ENCODE measurements at places on chromosomes 2 and 18. TPM values are rescaled to one million over a fixed set of nuclear protein-coding genes. Genes with fewer than 3 reads are reported as not detected.

- DNase-seq, result no peak
These were observed 2.3 kb downstream of the HDAC4 start for GRCh38 chr2:239398521-239398921.

GRCh38 chr18:76209597-76209996 is 285.4 kb downstream of the ZNF516 start:
- DNase-seq, result peak; percentile 12

DNA sequence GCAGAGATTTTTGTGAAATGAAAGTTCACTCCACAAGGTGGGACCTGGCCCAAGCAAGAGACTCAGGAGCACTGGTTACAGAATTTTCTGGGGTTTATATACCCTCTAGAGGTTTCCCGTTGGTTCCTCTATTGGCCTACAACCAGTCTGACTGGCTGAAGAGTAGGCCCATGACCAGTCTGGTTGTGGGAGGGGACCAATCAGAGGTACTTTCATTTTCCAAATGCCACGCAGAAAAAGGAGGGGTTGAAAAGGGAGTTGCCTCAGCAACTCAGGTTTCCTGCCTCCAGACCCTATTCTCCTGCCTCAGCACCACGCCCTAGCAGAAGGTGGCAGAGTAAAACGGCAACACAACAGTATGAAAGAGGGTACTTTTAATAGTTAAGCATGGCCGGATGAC is 98.4 kb downstream of the COLEC12 start:
- no peak for DNase-seq

GRCh38 chr2:215910180-215910579 is 103.2 kb downstream of the MREG start:
- DNase-seq, result no peak

The TMEM169 gene
- total RNA-seq, result 5.1 TPM

DNA sequence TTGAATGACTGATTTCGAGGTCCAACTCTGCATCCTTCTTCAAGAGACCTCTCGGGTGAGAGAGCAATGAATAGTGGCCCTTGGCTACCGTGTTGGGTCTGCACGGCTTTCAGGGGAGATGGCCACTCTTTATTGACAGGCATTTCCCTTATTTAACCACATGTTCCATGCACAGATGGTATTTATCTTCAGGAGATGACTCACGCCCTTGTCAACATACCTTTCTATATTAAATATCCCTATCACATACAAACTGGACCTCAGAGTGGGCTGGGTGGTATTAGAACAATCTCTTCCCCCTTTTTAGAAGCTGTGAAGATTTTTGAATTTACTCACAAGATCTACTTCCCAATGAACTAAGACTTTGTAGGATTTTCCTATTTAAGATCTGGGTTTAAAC is 109.6 kb upstream of the CDC42EP3 start:
- DNase-seq, result peak; percentile 94

All from LHCN-M2 (cell line).